ENCODE measurements at places on chromosomes 1 and 21.

- no peak for DNase-seq
These were observed 39.5 kb upstream of the CNTN2 start for GRCh38 chr1:205003358-205004131.

- no peak for DNase-seq
These were observed 2.1 kb downstream of the PADI1 start for GRCh38 chr1:17207046-17207445.

DNA sequence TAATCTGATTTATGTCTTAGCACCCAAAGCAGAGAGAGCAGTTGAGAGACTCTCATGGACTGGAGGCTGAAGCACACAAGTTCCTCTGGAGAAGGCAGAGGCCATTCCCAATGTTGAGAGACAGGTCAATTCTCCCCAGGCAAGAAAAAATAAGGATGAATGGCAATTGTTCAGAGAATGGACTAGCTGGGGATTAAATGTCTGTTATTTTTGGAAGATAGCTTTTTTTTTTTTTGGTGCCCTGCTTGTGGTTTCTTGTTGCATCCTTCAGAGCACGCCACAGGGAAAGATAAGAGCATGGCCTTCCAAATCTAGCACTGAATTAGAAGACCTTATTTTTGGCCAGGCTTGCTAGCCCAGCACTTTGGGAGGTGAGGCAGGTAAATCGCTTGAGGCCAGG lies 65.6 kb upstream of the ERRFI1 start:
- no peak for DNase-seq

DNA sequence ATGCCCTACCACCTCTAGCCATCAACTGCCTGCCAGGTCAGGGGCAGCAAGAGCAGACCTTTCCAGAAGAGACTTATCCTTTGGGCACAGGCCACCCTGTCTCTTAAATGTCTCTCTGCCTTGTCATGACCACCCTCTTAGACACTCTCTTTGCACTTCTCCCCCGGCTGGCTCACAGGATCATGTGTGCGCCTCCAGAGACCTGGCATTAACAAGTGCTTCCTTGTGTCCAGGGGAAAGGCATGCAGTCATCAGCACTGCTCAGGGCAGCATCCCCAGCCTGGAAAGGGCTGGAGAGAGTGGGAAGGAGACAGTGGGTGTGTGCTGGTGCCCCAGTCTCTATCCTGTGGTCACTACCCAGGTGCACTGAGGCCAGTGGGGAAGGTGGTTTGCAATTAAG lies 85.2 kb upstream of the TLR5 start:
- no peak for DNase-seq

- no peak for DNase-seq
These were observed 85.2 kb downstream of the TGFB2 start for GRCh38 chr1:218430346-218430745.

- no peak for DNase-seq
These were observed 10.6 kb downstream of the RGSL1 start for GRCh38 chr1:182460550-182460951.

DNA sequence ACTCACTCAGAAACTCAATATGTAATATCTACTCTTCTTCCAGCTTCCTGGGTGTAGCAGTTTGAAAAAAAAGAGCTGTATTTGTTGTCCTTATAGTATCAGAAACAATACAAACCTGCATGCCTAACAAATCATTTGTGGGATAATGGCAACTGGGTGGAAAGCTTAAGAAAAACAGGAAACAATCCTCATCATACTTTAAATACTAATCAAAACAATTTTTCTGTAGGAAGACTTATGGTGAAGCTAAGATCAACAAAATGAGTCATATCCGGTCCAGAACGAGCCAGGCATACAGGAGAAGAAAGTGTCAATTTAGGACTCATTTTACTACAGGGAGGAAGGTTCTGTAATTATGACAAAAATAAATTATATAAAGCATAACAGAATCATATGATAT lies 181.8 kb upstream of the ADGRL4 start:
- no peak for DNase-seq

DNA sequence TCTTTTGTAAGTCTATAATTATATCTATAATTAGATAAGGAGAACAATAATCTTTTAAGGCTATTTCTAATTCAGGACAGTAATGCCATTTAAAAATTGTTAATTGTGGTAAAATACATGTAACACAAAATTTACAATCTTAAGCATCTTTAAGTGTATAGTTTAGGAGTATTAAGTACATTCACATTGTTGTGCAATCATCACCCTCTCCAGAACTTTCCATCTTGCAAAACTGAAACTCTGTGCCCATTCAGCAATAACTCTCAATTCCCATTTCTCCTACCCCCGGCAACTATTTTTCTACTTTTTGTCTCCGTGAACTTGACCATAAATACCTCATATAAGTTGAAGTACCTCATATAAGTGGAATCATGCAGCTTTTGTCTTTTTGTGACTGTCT lies 93.9 kb upstream of the KCNA3 start:
- no peak for DNase-seq

DNA sequence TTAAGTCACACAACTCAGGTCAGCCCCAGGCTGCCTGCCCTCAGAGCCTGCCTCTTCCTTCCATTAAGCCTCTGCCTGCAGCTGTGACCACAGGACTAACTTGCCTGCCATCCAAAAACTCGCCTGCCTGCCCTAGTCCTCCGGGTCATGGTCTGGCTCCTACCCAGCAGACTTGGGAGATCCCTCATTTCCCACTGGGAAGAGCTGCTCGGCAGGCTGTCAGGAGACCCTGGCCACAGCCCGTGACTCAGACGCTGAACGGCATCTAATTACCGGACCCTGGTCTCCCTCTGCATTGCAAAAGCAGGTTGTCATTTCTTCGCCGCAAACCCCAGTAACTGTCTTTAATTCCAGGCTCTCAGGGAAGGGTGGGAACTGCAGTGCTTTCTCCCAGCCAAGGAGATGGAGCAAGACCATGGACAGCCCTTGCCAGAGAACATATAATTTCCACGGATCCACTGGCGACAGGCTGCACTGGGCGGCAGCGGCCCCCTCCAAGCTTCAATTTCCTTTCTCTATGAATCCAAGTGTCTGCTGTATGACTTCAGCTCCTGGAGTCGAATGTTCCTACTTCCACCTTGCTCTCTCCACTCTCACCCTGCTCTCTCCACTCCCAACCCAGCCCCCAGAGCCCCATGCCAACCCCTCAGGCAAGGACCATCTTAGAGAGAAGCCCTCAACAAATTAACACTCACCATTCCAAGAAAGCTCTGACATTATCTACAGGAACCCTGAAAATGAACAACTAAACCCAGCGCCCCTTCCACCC lies 20.4 kb downstream of the OLFML2B start:
- no peak for DNase-seq

GRCh38 chr1:182139496-182139895 lies 78.0 kb upstream of the ZNF648 start:
- DNase-seq = no peak

- no peak for DNase-seq
These were observed 26.4 kb upstream of the FMO1 start for GRCh38 chr1:171221665-171222591.

DNA sequence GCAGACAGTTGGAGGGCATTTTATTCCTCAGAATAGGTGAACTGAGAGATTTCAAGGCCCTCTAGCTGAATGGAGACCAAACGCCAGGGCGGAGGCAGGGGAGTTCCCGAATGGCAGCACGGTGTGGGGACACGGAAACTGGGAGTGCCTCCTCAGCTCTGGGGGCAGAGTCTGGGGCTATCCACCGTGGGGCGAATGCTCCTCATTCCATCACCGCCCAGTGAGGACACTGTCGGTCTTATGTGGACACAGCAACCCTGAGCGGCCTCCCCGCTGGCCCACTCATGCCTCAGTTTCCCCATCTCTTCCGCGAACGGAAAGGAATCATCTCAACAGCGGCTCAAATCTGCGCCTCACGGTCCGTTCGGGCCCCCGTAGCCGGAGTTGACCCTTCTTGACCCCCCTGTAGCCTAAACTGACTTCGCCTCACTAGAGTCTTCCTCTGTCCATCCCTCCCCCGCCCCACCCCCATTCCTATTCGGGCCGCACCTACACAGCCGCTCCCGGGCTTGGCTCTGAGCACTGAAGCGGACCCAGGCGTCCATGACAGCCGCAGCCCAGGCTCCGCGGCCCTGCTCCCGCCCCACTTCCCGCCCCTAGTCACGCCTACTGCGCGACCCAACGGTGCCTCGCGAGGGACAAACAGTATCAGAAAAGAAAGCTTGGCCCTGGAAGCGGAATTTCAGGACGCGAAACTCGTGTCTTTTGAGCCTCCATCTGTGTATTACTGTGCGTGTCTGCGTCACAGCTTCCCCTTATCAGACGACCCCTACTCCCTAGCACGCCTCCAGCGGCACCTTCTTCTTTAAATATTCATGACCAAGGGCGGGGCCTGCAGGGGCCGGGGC lies at the start of gene PEX11B:
Gene PEX11B (minus strand): TSS at position 574 of the 848 bp plus-strand sequence. CDS start 29 bp downstream, at position 545.
- DNase-seq = peak; percentile 87

DNA sequence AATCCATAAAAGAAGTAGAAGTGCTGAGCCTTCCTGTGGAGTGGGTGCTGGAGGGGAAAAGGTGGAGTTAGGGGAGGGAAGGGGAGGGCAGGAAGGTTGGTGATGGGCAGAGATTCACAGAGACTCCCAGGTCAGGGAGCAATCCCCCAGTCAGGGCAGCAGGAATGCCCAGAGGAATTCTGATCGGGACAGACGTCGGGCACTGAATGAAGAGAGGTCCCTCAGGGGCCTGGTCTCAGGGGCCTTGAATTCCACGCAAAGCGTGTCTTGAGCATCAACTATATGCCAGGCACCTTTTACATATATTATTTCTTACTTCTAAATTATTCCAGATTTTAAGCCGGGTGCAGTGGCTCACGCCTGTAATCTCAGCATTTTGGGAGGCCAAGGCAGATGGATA lies 7.2 kb upstream of the PADI1 start:
- no peak for DNase-seq

Measured in stimulated activated CD4-positive, alpha-beta T cell treated with anti-CD3 and anti-CD28 coated beads, Interleukin-4, amount 100 ng/mL, for 48 hours (primary cell).